Central memory CD4-positive, alpha-beta T cell (primary cell): ENCODE measurements at places on chromosomes 12 and 14.

DNA sequence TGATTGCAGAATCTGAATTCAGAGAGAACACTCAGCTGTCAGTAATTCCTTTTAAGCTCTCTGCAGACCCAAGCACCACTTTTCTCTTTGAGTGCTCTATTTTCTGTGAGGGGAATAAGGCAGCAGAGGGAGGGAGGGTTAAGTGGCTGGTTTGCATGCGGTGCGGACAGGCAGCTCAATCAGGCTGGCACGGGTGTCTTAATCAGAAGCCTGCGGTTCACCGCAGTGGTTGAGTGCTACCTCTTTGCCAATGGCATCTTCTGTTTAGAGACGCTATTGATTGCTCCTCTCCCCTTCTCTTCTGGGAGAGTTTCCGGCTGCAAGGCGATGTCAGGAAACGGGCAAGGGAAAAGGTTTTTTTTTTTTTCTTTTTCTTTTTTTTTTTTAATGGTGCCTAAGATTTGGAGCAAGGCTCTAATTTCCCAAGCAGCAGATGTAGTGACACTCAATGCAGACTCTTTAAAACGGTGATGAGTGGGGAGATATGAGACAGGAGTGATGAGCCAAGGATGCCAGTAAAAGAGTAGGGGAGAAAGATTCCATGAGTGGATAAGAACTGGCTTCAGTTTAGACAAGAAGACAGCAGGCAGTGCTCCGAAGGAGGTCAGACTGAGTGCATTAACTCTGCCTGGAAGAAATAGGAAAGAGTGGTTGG is 533.7 kb upstream of the SEL1L start:
- DNase-seq = no peak

DNA sequence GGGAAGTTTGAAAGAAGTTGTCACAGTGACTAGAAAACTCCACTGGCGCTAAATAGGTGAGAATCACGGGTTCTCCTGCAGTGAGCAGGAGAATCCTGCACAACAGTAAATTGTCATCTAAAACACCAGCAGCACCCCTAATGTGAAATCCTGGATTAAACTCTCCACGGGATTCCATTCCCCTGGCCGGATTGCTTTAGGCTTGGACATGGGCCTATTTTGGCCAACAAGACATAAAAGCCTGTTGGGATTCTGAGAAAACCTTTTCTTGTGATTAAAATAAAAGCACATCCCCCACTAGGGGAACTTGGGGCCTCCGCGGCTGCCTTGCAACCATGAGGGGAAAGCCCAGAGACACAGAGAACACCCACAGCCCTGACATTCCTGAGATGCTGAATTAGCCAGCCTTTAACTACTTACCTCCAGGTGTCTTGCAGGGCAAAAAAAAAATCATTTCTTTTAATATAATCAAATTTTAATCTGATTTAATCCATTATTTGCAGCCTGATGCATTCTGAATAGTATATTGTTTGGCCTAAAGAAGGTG is 21.0 kb upstream of the TSPAN11 start:
- no peak for DNase-seq

DNA sequence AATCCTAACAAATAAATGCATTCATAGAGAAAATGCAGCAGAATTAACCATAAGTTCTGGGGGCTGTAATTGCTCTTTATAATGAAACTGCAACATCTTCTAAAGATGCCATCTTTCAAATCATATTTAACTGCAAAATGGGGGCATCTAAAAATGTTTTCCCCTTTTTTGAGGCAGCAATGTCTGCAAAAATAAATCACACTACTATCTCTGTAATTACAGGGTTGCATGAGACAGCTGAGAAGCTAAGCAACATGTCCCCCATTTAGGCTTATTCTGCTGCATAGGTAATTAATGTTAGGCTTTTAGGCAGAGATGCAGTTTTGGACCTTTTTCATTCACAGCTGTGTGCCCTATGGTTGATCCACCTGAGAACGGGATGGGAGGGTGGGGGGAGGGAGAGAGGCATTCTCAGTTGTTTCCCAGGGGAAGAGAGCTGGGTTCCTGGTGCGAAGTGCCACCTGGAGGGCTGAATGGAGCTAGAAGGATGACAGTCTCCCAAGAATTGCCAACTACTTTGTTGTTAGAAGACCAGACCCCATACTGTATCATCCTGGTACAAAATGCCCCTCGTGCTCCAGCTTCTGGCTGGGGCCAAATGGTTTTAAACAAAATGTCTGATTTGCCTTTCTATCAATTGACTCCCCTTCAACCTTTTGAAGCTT is 154.2 kb downstream of the APAF1 start:
- no peak for DNase-seq

DNA sequence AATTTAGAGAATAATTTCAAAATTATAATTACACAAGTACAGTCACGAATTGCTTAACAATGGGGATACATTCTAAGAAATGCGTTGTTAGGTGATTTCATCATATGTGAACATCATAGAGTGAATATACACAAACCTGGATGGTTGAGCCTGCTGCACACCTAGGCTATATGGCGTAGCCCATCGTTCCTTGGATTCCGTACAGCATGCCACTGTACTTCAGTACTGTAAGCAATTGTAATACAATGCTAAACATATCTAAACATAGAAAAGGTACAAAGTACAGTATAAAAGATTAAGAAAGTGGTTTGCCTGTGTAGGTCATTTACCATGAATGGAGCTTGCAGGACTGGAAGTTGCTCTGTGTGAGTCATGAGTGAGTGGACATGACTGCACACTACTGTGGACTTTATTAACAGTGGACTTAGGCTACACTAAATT is 286.2 kb downstream of the CACNA1C start:
- no peak for DNase-seq

- DNase-seq = no peak
Measured at GRCh38 chr12:30999723-31000122, 73.2 kb downstream of the TSPAN11 start.

DNA sequence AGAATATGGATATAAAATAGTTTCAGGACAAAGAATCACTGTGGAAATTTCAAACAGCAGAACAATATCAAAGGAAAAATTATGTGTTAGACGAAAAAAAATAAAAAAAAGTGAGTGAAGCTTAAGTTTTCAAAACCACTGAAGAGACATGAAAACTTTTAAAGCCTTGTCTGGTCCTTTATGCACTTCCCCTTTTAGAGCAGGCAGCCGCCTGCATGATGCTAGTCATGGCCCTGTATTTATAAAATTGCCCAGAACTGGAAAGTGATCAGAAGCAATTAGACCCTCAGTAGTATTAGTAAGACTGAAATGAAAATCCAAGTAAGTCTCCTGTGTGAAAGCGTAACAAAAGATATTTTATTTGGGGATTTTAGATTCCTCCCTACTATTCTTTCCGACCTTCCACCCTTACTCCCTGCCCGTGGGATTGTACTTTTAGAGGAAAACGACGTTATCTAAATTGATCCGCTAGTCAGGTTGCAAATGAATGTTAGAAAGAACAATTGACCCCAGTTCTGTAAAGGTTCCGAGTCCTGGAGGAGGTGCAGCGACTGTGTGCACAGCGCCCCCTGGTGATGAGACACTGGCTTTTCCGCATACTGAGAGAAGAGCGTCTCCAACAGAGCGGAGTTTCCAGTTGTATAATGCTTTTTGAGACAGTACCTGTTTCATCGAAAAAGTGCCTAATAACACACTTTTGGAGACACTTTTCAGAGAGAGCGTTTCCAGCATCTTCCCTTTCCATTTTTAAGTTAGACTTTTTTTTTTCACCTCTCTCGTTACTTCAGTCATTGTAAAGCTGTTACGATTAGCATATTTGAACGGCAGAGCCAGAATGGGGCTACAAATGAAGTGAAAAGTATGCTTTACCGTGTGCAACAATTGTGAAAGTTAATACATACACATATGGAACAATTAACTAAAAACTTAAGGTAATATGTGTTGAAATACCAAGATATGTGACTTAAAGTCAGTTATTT is 12.4 kb downstream of the MGST1 start:
- no peak for DNase-seq

DNA sequence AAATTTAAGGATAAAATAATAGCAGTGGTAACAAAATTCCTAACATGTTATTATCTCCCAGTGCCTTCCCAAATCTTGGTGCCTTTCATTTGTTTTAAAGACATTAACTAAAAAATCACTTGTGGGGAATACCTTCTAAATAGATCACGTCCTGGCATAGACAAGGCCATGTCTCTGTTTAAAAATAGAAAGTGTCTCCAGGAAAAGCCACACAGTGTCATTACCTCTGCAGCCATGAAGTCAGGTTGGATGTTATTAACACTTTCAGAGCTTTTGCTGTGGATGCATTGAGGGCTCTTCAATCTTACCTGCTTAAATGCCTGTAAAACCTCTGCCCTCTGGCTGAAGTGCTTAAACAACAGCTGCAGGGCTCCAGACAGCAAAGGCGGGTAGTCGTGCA is 211.1 kb downstream of the ITPR2 start:
- no peak for DNase-seq

GRCh38 chr12:77116277-77116676 is 50.9 kb upstream of the E2F7 start:
- no peak for DNase-seq

- DNase-seq = no peak
Measured at GRCh38 chr12:71685312-71685906, 473 bp upstream of the TMEM19 start.

GRCh38 chr14:68976160-68977067 is 2.7 kb downstream of the ACTN1 start:
- no peak for DNase-seq

GRCh38 chr12:101174541-101174940 is 35.5 kb downstream of the SLC5A8 start:
- DNase-seq = no peak

GRCh38 chr14:77061630-77062257 is 33.2 kb upstream of the IRF2BPL start:
- DNase-seq = no peak
